ENCODE measurements at places on chromosomes 5 and 9.
A peak's percentile ranks its signal among the peaks of the same experiment; 100 is the strongest.

DNA sequence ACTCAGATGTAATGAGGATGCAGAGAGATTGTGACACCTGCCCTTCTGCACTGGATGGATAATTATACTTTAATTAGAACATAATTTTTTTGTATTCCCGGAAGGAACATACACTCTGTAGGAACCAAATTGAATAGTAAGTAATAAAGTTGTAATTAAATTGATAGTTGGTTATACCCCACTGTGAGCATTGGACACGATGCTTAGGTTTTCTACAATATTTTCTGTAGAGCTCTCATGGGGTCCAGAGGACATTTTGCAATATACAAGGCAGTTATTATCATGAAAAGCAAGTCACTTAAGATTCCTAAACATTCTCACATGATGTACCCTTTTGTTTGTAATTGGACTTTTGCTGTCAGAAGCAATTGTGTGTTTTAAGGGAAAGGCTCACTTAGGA is 63.4 kb downstream of the DIRAS2 start:
- DNase-seq: no peak

- DNase-seq: no peak
These were observed 179.1 kb downstream of the MUSK start for GRCh38 chr9:110847671-110848070.

GRCh38 chr5:59051951-59052350 is 469.1 kb downstream of the RAB3C start:
- DNase-seq: no peak

DNA sequence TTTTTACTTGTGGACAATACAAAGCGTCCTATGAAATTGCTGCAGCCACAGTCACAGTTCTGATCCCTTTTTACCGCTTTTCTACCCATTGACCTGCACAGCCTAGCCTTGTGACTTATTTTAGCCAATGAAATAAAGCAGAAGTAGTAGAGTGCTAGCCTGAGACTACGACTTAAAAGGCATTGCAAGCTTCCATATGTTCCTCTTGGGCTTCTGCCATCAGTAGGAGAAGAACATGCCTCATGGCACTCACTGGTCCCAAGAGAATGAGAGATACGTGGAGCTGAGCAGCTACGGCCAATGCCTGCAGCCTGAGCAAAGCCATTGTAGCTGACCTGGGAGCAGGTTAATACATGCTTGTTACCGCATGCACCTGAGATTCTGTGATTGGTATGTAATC is 416.6 kb upstream of the CLINT1 start:
- DNase-seq: no peak

GRCh38 chr5:6744841-6745705 is 31.8 kb downstream of the TENT4A start:
- no peak for DNase-seq

DNA sequence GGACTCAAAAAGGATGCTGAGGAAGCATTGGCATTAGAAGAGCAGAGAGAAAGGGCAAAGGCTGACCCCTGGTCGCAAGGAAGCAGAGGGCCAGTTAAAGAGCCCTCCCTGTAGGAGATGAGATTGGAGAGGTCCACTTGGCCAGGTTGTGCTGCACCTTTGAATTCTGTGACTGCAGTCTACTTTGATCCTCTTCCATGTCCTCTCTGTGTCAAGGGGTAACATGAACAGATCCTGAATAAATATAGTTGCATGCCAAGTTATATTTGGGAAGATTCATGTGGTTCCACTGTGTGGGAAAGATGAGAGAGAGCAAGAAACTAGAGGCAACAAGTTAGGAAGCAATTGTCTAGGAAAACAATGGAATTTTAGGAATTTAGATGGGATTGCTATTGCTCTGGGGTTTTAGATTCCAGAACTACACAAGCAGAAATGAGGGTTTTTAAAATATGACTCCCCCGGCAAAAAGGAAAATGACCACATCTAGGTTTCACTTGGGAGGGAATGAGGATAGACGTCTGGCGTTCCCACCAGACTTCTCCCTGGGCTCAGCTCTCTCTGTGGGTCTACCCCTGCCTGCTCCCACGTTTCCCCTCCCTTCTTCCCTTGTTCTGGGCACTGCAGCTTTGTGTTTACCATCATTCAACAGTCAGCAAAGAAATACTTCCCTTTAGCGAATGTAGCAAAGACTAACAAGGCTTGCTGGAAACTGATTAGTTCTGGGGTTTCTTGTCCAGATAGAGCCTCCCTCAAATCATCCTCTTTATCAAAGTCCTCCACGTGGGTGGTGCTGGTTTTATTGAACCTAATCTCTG is 63.6 kb downstream of the SNX18 start:
- no peak for DNase-seq

- no peak for DNase-seq
These were observed 20.2 kb upstream of the CDC23 start for GRCh38 chr5:138233280-138233679.

- no peak for DNase-seq
These were observed 45.2 kb downstream of the RNF180 start for GRCh38 chr5:64210866-64211265.

DNA sequence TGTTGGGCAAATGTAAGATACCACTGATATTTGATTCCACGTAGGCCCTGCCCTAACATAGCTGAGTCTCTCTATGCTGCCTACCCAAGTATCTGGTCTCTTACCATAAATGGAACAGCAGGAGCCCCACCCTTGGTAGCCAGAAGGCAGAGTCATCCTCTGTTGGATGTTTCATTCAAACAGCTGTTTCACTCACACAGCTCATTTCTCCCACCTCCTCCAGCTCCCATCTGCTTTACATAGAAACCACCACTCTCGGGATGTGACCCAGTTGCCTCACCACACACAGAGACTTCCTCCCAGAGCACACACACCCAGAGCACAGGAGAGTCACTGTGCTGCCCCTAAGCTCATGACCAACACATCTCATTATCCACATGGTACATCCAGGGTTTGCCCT is 165.3 kb downstream of the TMEM167A start:
- DNase-seq: no peak

- DNase-seq: no peak
These were observed 90.5 kb upstream of the TNC start for GRCh38 chr9:115208501-115208900.

GRCh38 chr5:3828761-3829160 is 233.1 kb downstream of the IRX1 start:
- DNase-seq: no peak

GRCh38 chr5:139984816-139985215 is 58.3 kb downstream of the NRG2 start:
- no peak for DNase-seq

GRCh38 chr9:94870793-94871558 is 144.5 kb downstream of the AOPEP start:
- DNase-seq: no peak

DNA sequence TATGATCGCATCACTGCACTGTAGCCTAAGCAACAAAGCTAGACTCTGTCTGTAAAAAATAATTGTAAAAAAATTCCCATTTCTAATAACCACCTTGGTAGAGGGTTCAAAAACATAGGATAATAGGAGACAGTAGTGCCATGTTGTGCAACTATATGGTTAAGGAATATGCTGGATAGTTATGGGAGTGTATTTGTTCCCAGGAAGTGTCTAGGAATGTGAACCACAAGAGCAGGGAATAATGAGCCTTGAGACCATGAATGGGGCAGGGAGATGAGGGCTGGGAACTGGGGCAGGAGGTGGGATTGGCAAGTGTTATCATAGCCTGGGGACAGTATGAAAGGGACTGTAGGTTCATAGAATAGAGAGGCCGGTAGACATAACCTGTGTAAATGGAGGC is 50.4 kb downstream of the RUSC2 start:
- DNase-seq: peak; percentile 2

DNA sequence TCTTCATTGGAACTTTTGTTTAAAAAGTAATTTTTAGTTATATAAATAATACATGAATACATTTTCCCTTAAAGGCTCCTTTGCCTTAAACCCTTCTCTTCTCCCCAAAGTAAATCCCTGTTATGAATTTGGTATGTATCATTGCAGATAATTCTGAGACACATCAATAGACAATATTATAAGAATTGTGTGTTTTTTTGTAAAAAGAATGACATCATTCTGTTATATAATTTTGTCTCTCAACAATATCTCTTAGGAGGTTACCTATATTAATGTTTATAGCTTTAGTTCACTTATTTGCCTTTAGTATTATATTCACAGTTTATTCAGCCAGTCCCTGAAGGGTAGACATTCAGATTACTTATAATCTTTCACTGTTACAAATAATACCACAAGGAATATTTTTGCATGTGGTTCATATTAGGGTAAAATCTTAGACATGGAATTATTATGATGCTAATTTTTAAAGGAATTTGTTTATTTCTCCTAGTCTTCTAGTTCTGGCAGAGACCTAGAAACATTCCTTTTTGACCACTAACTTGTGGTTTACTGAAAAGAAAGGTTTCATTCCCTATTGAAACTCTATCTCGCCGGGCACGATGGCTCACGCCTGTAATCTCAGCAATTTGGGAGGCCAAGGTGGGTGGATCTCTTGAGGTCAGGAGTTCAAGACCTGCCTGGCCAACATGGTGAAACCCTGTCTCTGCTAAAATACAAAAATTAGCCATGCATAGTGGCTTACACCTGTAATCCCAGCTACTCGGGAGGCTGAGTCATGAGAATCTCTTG is 105.6 kb downstream of the KCTD16 start:
- no peak for DNase-seq

DNA sequence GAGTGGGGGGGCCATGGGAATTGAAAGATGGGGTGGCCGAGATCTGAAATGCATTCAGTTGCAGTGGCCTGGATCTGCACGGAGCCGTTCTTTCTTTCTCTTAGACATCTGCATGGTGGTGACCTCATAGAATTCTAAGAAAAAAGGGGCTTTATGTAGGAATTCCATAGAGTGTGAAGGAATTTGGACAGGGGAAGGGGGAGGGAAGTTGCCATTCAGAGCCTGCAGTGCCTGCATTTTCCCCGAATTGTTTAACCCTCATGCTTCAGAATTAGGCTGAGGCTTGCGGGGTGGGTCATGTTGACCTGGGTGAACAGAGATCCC is 4.9 kb downstream of the NEK6 start:
- DNase-seq: no peak

DNA sequence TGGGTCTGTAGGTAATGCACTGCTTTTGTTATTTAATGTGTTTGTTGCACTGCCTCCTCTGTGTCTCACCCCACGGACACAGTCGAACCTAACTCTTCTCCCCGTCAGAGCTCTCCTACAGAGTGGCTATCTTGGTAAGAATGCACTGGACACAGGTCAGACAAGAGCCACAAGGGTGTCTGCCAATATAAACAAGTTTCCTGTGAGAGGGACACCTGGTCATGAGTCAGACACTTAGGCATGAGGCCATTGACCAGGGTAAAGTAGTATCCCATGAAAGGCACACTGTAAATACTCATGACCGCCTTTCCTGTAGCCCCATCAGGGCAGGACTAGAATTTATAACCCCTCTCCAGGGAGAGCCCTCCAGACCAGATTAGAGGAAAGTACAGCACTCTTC is 115.5 kb downstream of the SLC12A2 start:
- DNase-seq: no peak

DNA sequence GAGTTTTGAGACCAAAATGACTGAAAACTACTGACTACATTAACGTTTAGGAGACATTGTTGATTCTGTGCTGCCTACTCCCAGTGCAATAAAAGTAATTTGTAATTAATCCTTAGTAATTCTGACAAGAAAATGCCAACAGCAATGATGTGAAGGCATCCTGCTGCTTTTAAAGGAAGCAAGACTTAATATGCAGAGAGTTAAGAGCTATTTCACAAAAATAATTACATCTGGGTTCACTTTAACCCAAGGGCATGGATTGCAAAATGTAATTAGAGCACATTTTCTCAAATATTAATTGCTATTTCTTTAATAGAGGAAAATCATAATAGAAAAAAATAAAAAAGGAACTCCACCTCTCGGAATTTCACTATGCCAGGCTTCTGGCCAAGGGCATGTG is 22.7 kb upstream of the TNFSF8 start:
- no peak for DNase-seq

GRCh38 chr5:107698286-107698685 is 27.5 kb upstream of the EFNA5 start:
- DNase-seq: no peak

DNA sequence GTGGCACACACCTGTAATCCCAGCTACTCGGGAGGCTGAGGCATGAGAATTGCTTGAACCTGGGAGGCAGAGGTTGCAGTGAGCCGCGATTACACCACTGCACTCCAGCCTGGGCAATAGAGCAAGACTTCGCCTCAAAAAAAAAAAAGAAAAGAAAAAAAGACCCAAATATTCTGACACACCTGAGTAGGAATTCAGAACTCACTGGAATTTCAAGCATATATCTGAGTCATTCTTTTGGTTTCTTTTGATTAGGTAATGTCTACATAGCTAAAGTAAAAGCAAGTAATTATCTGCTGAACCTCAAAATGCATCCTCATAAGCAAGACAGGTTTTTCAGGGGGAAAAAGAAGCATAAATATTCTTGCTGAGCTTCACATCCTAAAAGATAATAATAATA is 35.9 kb downstream of the ANKRD31 start:
- no peak for DNase-seq

- no peak for DNase-seq
These were observed 38.9 kb downstream of the ADAMTS2 start for GRCh38 chr5:179306191-179307012.

DNA sequence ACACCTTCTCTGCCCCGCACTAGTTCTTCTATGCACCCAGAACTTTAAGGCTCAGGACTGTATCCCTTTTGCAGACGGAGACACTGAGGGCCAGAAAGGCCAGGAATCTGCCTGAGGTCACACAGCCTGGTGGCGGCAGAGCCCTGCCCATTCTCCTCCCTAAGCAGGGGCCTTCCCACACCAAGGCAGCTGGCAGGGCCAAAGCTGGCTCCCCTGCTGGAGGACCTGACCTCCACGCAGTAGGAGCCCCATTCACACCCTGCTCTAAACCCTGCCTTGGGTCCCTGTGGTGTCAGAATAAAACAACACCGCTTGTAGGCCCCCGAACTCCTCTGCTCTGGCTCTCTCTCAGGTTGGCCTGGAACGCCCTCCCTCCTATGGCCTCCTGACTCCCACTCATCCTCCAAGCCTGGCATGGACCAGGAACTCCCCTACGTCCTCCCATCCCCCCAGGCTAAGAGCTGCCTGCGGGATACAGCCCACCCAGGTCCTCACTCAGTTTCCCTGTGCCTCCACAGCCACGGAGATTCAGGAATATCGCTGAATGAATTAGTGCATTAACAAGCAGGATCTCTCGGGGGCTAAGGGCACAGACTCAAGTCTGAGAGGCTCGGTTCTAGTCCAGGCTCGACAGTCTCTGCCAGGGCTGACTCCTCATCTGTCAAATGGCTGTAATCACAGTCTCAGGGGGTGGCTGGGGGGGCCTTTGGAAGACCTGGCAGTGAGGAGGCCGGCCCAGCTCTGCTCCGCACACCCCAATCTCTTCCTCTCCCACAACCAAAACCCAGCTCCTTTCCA is 2.8 kb downstream of the ST6GALNAC6 start:
- no peak for DNase-seq

DNA sequence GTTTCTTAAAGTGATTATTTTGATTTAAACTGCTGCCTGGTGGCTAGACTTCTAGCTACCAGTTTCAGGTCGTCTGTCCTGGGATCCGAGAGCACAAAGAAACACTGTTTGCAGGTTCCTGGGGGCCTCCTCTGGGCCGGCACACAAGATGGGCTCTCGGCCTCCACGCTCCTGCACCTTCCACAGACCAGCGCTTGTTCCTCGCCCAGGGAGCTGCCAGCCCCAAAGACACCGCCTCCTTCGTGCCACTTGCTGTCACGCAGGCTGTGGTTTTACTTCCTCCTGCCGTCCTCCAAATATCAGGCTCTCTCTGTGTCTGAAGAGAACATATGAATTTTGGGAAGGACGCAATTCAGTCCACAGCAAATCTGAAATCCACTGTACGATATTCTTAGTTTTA is 105.8 kb downstream of the ROR2 start:
- DNase-seq: no peak

Measured in D341Med (cell line).